ENCODE measurements at places on chromosomes 1 and 21. TPM values are rescaled to one million over a fixed set of nuclear protein-coding genes. Genes with fewer than 3 reads are reported as not detected.
A peak's percentile ranks its signal among the peaks of the same experiment; 100 is the strongest.

Gene KCNE2
- 4.9 TPM for total RNA-seq

Gene RAB42
- total RNA-seq: 23.6 TPM

Gene SYT14
- 1.4 TPM for total RNA-seq

Gene DISP1
- total RNA-seq: 14.6 TPM

DNA sequence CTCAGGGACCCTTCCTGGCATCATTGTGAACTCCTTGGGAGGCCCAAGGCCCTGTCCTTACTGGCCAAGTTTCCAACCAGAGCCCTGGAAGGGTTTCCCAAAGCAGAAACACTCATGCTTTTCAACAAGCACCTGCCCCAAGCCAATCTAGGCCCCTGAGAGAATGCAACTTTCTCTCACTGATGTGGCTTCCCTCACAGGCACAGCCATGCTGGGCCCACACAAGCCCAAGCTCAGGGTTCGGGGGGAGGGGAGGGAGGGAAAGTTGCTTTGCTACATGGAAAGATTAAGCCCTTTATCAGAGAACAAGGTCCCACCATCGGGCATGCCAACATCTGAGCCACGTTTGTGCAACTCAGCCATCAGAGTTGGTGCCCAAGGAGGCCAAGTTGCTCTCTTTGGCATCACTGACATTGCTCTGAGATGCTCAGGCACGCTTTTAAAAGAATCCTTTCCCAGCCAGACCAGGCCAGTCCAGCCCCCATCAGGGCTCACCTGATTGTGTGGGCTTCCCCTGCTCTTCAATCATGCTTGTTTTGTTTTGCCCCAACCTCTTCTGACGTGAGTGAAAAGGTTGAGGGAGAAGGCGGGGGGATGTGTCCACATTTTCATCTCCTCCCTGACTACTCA is 43.5 kb downstream of the RIMS3 start:
- H3K4me1 ChIP-seq: no peaks in the 10 kb centered on the region
- DNase-seq: no peak
- no peak overlapping the region for H3K4me3 ChIP-seq
- no peaks in the 10 kb centered on the region for H3K36me3 ChIP-seq
- H3K27me3 ChIP-seq: peaks cover 4% of the 10 kb centered on the region
- no peak overlapping the region for H3K27ac ChIP-seq

GRCh38 chr1:163240705-163241104 is 38.0 kb upstream of the RGS5 start:
- H3K4me1 ChIP-seq: peaks cover 6% of the 10 kb centered on the region
- no peak overlapping the region for H3K4me3 ChIP-seq
- no peaks in the 10 kb centered on the region for H3K36me3 ChIP-seq
- H3K27ac ChIP-seq: no peak overlapping the region
- no peak for DNase-seq
- no peaks in the 10 kb centered on the region for H3K27me3 ChIP-seq

- DNase-seq: no peak
- no peaks in the 10 kb centered on the region for H3K4me1 ChIP-seq
- H3K36me3 ChIP-seq: no peaks in the 10 kb centered on the region
- no peaks in the 10 kb centered on the region for H3K27me3 ChIP-seq
- no peak overlapping the region for H3K27ac ChIP-seq
Measured at GRCh38 chr1:54833121-54833520, 32.0 kb upstream of the TTC22 start.

DNA sequence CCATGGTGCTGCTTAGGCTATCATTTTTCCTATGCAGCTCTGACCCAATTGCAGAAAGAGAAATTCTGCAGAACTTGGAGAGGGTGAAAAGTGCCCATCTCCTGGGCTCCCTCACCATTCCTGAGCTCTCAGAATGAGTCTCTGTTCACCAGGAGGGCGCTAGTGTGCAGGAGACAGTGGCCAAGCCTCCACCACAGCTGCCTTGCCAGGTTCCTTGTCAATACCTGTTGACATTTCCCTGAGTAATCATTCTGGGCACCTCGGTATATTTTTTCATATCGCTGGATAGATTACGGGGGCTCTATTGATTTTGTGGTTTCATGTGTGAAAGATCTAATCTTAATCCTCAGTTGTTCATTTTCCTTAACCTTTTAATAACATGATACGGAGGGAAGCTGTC is 13.0 kb upstream of the C8B start:
- no peaks in the 10 kb centered on the region for H3K27me3 ChIP-seq
- DNase-seq: no peak
- H3K4me1 ChIP-seq: no peaks in the 10 kb centered on the region

DNA sequence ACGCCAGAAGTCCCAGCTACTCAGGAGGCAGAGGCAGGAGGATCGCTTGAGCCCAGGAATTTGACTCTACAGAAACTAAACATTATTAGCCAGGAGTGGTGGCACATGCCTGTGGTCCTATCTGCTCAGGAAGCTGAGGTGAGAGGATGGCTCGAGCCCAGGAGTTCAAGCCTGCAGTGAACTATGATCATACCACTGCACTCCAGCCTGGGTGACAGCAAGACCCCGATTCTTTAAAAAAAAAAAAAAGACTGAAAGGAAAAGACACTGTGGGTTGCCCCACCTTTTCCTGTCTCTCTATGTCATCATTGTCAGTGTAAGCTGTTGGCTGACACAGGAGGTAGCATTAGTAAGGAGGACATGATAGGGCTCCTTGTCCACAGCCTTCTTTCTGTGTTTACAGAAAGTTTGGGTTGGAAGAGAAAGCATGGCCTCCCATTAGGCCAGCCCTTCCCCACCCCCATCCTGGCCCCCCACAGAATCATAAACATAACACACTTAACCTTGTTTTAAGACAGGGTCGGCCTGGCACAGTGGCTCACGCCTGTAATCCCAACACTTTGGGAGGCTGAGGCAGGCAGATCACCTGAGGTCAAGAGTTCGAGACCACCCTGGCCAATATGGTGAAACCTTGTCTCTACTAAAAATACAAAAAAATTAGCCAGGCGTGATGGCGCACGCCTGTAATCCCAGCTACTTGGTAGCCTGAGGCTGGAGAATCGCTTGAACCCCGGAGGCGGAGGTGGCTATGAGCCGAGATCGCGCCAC is 20.6 kb upstream of the RCAN3 start:
- no peak overlapping the region for H3K27ac ChIP-seq
- H3K4me3 ChIP-seq: no peak overlapping the region

- peaks cover 50% of the 10 kb centered on the region for H3K4me1 ChIP-seq
- H3K4me3 ChIP-seq: no peak overlapping the region
- no peaks in the 10 kb centered on the region for H3K36me3 ChIP-seq
- no peaks in the 10 kb centered on the region for H3K27me3 ChIP-seq
- peak overlapping the region; percentile 97 for H3K27ac ChIP-seq
Measured at GRCh38 chr1:12594490-12594889, 23.5 kb downstream of the DHRS3 start.

DNA sequence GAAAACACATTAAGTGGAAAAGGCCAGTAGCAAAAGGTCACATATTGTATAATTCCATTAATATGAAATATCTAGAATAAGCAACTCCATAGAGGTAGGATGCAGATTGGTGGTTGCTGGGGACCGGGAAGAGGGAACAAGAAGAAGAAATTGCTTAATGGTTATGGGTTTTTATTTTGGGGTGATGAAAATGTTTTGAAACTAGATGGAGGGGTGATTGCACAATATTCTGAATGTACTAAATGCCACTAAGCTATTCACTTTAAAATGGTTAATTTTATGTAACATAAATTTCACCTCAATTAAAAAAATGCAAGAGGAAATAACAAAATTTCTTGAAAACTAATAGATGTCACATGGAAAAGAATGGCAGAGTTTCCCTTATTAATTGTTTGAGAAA is 6.7 kb downstream of the KIAA0040 start:
- H3K4me1 ChIP-seq: no peaks in the 10 kb centered on the region
- H3K4me3 ChIP-seq: no peak overlapping the region
- H3K36me3 ChIP-seq: no peaks in the 10 kb centered on the region
- H3K27me3 ChIP-seq: no peaks in the 10 kb centered on the region
- DNase-seq: no peak
- no peak overlapping the region for H3K27ac ChIP-seq

DNA sequence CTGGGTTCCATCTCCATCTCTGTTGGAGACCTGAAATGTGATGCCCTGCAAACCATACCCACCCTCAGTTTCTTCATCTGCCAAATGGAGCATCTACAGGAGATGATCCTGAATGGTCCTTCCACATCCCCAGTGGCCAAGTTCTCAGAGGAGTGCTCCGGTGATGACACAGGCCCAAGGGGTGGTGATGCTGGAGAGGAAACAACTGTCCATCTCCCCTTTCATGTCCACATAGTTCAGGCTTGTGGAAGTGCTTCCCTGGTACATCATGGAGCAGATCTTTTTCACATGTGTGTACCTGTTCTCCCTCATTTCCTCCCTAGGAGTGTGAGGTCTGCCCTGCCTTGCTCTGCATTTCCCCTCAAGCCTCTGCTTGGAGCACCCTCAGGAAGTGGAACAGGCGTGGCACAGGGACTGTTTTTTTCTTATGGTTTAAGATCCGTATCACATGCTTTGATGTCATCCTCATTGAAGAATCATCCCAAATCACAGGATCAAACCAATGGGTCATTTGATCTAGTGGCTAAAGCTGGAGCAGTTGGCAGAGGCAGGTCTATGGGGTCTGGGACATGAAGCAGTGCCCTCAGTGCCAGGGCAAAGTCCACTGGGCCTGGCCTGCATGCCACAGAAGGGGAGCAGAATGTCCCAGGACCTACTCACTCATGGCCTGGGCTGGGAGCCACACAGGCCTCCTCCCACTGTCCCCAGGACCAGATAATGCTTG is 8.2 kb upstream of the TRIM63 start:
- H3K4me1 ChIP-seq: peaks cover 24% of the 10 kb centered on the region
- no peaks in the 10 kb centered on the region for H3K27me3 ChIP-seq
- H3K4me3 ChIP-seq: no peak overlapping the region

GRCh38 chr1:10676963-10677362 is 119.5 kb downstream of the CASZ1 start:
- no peaks in the 10 kb centered on the region for H3K27me3 ChIP-seq
- no peak overlapping the region for H3K4me3 ChIP-seq
- peaks cover 74% of the 10 kb centered on the region for H3K4me1 ChIP-seq
- H3K36me3 ChIP-seq: no peaks in the 10 kb centered on the region
- DNase-seq: no peak

- no peak overlapping the region for H3K4me3 ChIP-seq
- no peaks in the 10 kb centered on the region for H3K4me1 ChIP-seq
- no peak overlapping the region for H3K27ac ChIP-seq
- no peaks in the 10 kb centered on the region for H3K27me3 ChIP-seq
- DNase-seq: no peak
Measured at GRCh38 chr1:3917761-3918160, 17.7 kb upstream of the C1orf174 start.

DNA sequence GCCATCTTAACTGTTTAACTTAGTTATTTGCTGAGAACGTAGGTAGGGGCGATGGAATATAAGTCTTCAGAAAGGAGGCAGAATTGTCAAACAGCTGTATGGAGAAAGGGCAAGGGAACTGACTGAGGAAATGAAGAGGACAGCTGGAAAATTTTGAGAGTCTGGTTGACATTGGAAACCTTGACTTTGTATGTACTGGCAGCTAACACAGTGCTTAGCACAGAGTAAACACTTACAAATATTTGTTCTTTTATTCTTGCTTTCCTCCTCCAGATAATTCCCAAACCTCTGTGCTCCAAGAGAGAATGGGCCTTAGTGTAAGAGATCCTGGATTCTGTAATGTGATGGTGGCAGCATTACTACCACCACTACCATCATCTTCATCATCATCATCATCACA is 91.3 kb downstream of the ZSCAN20 start:
- no peaks in the 10 kb centered on the region for H3K36me3 ChIP-seq
- no peaks in the 10 kb centered on the region for H3K27me3 ChIP-seq
- no peak for DNase-seq

DNA sequence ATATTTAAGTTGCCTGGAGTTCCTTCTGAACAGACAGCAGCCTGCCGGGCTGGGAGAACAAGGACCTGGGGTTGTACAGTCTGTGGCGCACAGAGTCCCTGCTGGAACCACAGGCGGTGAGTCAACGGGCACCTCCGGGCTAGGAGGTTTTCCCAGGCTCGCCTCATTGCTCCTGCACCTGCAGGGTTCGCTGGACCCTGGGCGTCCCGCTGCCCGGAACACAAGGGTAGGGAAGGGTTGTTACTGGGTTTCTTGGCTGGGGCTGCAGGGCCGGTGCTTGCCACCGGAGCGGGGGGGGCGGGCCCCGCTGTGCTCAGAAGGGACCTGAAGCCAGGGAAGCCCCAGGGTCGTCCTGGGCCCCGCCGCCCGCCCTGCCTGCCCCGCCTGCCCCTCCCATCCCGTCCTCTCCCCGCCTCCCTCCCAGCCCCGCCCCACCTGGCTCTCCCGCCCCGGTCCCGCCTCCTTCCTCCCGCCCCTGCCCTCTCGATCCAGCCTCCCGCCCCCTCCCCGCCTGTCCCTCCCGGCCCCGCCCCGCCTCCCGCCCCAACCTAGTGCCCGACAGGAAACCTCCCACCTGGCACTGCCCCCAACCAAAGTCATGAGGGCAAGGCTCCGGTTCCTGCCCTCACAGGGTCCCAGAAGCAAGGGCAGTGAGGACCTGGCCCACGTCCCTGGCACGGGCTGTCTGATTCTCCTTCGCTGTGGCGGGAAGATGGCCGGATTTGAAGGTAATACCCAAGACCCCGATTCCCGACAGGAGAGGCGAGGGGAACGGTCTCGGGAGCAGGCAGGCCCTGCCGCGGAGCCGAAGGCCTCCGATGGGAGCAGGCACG is 6.8 kb downstream of the JMJD4 start:
- H3K36me3 ChIP-seq: no peaks in the 10 kb centered on the region
- peak; percentile 90 for DNase-seq
- peaks cover 19% of the 10 kb centered on the region for H3K4me1 ChIP-seq

DNA sequence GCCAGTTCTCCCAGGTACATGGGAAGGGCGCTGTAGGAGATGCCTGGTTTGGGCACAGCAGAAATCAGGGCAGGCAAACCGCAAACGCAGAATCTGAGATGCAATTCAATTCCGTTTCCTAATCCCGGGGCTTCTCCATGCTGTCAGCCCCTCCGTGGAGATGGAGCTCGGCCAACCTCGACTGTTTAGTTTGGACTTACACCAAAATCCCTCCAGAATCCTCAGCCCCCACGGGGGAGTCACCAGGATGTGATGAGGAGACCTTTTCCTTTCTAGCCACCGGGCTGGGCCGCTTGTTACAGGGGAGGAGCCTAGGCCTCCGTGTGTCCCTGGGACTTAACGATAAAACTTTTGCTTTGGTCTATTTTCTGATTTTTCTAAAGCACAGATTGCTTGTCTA is 7.9 kb downstream of the SLC2A7 start:
- H3K4me3 ChIP-seq: no peak overlapping the region
- no peak overlapping the region for H3K27ac ChIP-seq
- no peaks in the 10 kb centered on the region for H3K27me3 ChIP-seq
- no peak for DNase-seq
- H3K36me3 ChIP-seq: no peaks in the 10 kb centered on the region
- peaks cover 9% of the 10 kb centered on the region for H3K4me1 ChIP-seq
